Effector CD8-positive, alpha-beta T cell (primary cell): ENCODE measurements at places on chromosomes 4 and X.

DNA sequence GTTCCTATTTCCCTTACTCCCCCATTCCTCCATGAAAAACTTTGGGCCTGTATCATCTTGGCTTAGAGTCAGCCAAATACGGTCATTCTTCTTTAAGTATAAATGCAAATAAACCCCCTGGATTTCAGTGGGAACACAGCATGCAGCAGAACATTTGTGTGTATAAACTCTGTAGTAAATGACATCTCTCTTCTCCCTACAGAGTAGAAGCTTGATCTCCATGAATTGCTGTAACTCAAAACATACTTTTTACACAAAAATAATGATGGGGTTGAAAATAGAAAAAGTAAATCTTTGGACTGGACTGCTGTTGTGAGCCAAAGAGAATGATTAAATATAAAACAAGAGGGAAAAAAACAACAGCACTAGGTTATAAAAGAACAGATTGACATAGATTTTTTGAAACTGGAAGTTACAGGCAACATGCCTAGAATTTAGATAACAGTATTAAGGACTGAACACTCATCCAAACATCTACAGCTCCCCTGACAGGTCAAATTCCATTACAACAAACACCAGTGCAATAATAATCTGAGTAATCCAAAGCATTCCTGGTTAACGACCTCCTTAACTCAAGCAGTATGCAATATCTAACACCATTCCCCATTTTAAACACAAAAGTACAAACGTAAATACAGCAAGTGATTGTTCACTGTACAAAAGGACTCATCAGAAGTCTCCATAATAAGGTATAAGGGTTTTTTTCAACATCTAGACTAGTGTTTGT is 30.7 kb downstream of the TSPAN5 start:
- DNase-seq: no peak

- no peak for DNase-seq
Measured at GRCh38 chr4:3196670-3197359, 52.1 kb upstream of the MSANTD1 start.

- no peak for DNase-seq
Measured at GRCh38 chr4:112889619-112890527, 159.6 kb upstream of the ANK2 start.

GRCh38 chr4:185227713-185228278 is 18.4 kb downstream of the SNX25 start:
- no peak for DNase-seq

DNA sequence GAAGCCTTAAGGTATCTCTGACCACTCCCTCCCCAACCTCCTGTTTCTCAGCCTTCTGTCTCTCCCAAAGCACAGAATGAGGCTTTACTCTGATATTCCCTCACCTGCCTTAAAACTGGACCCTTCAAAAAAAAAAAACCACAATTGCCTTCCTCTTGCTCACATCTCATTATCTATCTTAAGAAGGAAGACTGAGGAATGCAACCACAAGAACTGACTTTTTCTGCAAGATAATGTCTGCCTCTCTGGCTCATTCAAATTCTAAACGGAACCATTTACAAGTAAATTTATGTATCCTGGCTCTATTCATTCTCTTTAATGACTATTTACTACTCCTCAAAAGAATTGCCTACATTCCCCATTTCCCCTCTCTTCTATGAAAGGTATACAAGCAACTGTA is 545.5 kb upstream of the HTR2C start:
- no peak for DNase-seq

GRCh38 chrX:132488180-132488705 is 595 bp downstream of the MBNL3 start:
- DNase-seq: no peak

DNA sequence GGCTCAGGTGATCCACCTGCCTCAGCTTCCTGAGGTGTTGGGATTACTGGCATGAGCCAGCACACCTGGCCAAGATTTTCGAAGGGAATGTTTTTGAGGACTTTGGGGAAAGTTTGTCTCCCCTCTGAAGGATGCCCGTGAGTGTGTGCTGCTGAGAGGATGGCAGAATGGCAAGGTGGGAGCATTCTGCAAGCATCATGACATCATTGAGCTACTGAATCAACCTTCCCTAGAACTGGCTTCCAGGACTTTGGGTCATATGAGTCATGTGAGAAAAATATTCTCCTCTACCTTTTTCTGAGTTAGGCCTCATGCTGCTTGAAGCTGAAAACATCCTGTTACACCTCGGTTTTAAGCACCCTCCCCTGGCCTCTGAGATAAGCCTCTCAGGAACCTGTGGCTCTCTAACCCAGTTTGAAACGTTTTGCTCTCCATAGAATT is 31.0 kb downstream of the TMEM131L start:
- DNase-seq: no peak

GRCh38 chr4:80202190-80202711 is 4.9 kb downstream of the PRDM8 start:
- DNase-seq: peak; percentile 53

GRCh38 chr4:73315091-73315490 is 56.5 kb upstream of the ANKRD17 start:
- DNase-seq: no peak

DNA sequence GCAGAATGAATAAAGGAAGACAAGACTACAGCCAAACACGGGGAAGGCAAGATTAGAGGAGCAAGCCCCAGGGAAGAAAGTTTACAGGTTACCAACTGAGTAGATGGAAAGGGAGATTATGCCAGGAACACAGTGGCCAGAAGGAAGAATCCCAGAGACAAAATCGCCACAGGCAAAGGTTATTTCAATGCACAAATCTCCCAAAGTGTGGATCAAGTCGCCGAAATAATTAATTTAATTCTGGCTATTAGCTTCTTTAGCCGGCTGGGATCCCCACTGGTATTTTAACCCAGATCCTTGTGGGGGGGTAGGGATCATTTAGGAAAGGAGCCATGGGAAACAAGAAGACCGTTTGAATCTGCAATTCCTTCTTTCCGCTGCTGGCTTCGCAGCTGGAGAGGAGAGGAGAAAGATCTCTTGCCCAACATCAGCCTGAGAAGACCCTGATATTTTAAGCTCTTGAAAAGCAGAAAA is 171.0 kb downstream of the DHX15 start:
- DNase-seq: no peak

DNA sequence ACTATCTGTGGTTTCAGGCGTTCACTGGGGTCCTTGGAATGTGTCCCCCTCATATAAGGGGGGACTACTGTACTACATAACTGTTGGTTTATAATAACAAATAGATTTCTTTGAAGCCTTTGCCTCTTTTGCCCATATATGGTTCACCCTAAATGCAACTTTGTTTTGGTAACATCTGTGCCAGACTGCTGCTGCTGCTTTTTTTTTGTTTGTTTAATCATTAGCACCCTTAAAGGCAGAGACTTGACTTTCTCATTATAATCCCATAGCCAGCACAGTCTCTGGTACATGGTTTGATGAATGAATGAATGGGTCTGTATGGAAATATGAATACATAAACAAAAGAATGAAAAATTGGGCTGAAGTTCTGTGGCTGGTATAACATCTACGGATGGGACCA is 80.2 kb upstream of the LHFPL1 start:
- no peak for DNase-seq

DNA sequence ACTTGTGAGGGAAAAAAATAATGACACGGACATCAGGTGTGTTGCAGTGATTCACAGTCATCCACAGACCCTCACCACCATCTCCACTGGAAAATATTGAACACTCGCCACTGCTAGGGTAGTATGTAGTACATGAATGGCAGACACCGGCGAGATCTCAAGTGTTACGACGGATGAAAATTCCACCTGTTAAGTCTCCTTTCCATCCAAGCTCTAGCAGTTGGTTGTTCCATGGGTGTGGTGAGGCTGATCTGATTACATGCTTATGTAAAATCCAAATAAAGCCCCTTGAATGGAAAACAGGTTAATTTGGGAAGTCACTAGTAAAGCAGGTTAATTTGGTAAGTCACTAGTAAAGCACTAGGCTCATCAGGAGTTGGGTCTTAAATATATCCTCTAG is 1.1 kb upstream of the ARMCX4 start:
- DNase-seq: no peak

DNA sequence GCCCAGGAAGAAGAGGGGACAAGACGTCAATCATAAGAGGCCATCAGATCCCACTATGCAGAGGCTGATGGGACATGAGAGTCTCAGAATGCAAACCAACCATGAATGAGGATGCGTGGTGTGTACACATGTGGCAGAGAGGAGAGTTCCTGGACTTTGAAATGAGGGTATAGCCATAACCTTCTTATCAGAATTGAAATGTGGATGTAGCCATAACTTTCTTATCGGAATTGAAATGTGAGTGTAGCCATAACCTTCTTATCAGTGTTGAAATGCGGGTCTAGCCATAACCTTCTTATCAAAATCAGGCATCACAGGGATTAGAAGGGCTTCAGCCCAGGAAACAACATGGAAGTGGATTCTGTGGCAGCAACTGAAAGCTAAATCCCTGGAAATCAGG is 415.5 kb upstream of the FAT1 start:
- no peak for DNase-seq

DNA sequence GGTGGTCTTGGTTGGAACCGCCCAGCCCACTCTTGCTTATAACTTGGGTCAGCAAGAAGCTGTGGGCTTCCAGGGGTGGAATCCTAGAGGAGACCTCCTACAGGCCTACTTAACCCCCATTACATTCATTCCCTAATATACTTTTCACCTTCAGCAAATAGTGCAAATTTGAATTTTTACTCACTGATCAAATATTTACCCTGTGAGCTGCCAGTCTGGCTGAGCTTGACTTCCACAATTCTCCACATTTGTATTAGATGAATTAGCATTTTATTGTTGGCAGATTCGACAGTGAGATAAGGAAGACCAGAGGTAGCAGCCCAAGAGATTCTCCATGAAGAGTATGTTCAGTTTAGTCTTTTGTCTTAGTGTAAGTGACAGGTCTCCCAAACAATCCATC is 199.6 kb downstream of the BCOR start:
- no peak for DNase-seq

DNA sequence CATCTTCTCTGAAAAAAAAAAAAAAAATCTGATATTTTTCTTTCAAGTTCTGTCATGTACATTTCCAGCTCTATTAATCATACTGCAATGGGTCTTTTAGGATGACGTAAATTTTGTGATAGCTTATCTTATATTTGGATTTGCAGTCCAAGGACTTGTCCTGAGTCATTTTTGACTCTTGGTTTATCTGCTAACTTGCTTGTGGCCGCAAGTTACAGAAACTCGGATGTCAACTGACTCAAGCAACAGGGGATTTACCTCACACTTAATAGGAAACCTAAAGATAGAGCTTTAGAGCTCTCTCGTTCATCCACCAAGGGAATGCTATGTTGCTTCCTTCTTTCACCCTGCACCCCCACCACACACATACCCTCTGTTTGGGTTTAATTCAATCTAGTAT is 1433.8 kb upstream of the TENM3 start:
- DNase-seq: no peak

GRCh38 chrX:7158468-7158990 is 10.6 kb upstream of the PUDP start:
- DNase-seq: no peak

DNA sequence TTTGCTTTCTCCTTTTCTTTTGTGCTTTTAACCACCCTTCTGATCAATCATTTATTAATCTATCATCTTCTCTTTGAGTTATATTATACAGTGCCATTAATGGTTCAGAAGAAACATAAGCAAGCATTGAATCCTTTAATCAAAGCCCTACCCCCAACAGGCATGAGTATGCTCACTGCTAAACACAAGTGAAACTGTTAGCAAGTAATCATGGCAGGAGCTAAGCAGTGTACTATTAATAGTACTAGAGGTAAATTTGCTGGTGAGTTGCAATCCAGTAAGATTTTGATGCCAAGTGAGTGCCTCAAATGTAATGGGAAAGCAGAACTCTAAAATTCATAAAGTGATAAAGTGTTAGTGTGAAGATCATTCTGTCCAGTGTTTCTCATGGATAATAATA is 57.2 kb downstream of the FNIP2 start:
- no peak for DNase-seq

DNA sequence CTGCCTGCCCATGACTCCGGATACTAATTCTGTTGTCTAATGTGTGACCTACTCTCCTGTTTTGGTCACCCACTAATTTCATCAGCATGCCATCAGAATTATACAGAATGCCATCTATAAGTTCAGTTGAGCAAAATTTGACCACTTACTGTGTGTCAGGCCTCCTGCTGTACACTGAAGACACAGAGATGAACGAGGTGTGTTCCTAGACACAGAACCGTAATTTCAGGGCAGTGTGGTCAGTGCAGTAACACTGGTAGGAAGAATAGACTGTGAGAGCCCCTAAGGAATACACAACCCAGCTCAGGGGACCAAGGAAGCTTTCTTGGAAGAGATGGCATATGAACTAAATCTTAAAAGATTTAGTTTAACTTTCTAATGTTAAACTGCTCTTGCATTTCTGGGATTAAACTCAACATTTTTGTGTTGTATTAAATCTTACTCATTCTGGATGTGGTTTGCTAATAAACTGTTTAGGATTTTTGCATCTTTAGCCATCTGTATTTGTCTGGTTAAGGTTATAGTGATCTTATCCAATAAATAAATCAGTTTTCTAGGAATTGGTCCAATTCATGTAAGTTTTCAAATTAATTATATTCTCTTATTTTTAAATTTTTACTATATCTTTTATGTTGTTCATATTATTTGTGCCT is 34.3 kb downstream of the KANTR start:
- DNase-seq: no peak

- no peak for DNase-seq
Measured at GRCh38 chr4:13539619-13540445, 4.5 kb downstream of the NKX3-2 start.

- no peak for DNase-seq
Measured at GRCh38 chr4:128600996-128601871, 208.3 kb upstream of the JADE1 start.

GRCh38 chr4:102578819-102579218 is 77.7 kb downstream of the NFKB1 start:
- DNase-seq: no peak

DNA sequence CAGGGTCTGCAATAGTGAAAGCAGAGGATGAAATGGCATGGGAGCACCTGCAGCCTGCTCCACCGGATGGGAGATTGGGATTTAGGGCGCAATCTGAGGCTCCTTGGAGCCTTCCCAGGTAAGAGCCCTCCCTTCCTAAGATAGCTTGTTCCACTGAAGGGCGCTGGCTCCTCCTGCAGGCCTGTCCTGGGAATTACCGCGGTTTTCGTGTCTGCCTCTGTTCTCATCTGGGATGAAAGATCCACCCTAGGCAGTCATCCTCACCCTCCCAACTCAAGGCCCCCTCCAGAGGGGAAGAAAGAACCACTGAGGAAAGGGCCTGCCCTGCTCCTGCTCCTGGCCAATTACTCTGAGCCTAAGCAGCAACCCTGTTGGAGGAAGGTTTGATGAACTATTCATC is 547.5 kb downstream of the SMARCA1 start:
- DNase-seq: no peak

DNA sequence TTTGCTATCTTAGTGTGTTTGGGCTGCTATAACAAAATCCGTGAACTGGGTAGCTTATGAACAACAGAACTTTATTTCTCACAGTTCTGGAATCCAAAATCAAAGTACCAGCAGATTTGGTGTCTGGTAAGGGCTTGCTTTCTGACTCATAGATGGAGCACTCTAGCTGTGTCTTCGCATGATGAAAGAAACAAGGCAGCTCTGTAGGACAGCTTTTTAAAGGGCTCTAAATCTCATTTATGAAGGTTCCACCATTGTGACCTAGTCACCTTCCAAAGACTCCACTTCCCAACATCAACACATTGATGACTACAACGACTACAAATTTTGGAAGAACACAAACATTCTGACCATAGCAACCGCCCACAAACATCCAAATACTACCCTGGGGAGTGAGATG is 158.6 kb upstream of the LCORL start:
- DNase-seq: no peak

GRCh38 chr4:83906561-83906960 is 370.7 kb downstream of the GPAT3 start:
- DNase-seq: no peak
